ENCODE measurements at places on chromosomes 3 and 15.

DNA sequence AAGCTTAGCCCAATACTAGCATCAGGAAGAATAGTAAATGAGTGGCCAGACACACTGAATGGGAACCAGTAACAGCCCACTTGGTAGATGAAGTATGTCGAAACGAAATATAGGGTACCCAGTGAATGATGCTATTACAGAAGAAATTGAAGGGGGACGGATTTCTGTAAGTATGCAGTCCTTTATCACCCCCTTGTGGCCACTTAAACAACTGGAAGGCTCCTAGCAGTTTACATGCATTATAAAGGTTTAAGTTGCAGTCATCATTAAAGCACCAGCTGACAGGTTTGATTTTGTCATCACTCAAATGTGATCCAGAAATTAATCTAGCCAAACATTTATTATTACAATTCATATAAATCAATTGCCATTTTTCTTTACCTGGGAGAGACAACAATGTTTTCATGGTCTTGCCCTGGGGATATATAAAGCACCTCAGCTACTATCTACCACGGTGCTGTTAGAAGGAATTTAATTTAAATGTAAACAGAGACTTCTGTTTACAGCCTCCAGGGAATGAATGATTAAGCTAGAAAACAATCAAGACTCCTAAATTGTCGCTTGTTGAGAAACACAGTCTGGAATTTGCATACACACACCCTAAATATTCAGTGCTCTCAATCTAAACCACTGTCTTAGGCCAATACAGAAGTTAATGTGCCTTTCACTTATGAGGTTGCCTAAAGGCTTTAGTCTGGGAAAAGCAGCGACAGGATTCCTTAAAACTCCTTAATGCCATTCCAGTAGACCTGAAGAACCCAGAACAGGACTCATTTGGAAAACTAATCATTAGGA is 7.8 kb downstream of the EIF1B start:
- DNase-seq = peak; percentile 72

GRCh38 chr3:98542623-98543022 is 10.8 kb downstream of the GPR15 start:
- DNase-seq = no peak

- DNase-seq = no peak
Measured at GRCh38 chr3:64621726-64622395, 65.9 kb downstream of the ADAMTS9 start.

DNA sequence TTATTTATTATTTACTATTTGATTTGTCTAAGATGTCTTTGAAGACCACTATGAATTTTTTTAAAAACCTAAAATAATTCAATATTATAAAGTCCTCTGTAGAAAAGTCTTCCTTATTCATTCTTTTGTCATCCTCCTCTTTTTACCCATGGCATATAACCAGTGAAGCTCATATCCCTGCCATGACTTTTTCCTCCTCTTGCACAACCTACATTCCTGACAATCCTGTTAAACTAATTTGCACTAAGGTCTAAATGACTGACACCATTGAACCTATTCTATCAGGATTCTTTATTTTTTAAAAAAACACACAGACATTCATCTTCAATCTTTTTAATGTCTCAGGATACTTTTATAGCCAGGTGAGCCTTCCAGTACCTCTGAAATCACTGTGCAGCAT is 159.9 kb upstream of the SLC2A2 start:
- DNase-seq = no peak
